ENCODE measurements at places on chromosomes 16 and 17.

DNA sequence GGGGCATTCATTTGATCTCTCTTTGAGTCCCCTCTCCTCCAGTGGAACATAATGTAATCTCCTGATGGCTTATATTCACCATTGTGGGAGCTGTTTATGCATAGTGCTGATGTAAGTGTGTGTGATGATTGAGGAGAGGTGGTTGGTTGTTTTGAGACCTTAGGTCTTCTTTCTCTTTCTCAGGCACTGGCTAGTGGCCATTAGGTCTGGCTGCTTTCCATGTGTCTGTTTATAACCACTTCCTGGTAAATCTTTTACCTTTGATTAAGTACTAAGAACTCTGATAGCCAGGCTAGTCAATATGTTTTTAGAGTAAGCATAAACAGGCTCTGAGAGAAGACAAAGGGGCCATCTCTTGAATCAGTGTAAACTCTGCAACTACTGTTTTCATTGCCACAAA lies 27.9 kb downstream of the VAT1L start:
- no peak for DNase-seq

DNA sequence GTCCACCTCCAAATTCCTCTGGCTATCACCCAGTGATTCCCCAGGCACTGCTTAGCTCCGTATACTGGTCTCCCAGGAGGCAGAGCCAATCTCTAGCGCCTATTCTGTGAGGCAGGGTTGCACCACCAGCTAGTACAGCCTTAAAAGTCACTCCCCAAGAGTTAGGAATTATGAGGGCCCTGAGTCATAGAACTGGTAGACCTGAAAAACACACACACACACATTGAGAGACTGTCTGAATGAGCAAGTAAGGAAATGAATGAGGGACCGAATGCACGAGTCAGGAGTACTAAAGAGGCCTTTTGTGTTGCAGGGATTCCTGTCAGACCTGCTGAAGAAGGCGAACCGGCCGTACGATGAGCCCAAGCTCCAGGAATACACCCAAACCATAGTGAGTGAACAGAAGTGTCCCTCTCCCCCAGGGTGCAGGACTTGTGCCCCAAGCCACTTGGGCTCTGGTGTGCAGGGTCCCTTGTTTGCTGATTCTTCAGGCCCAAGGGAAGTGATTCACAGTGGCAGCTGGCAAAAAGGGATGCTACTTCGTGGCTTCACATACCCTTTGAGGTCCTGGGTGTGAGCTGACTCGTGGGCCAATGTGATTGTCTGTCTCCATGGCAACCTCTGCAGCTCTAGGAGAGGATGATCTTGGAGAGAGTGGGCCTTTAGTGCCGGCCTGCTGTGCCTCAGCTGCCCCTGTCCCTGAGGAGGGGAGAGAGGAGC lies 24.7 kb downstream of the CALB2 start:
- no peak for DNase-seq

DNA sequence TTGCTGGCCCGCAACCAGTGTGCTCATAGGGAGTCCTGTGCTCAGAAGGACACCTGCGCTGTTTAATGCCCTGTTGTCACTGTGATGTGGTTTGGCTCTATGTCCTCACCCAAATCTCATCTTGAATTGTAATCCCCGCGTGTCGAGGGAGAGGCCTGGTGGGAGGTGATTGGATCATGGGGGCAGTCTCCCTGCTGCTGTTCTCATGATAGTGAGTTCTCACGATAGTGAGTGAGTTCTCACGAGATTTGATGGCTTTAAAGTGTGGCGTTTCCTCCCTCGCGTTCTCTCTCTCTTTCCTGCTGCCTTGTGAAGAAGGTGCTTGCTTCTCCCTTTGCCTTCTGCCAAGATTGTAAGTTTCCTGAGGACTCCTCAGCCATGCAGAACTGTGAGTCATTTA lies 66.8 kb downstream of the AKAP1 start:
- DNase-seq: no peak

GRCh38 chr17:20223808-20224328 lies 214.7 kb downstream of the SPECC1 start:
- no peak for DNase-seq

DNA sequence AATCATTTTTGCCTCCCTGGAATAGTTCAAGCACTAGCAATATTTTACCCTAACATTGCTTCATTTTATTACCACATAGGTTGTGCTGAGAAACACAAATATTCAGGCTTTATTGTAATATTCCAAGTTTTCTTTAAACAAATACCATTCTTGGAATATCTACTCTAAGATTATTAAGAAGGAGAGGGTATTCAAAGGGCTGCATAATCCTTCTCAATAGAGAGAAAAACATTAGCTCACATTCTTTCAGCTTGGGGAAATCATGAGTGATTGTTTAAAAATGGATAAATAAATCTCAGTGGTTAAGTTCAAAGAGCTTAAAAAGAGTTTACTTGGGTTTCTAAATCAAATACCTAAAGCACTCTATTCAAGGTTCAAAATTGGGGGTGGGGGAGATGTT lies 111.9 kb upstream of the CORO6 start:
- no peak for DNase-seq

DNA sequence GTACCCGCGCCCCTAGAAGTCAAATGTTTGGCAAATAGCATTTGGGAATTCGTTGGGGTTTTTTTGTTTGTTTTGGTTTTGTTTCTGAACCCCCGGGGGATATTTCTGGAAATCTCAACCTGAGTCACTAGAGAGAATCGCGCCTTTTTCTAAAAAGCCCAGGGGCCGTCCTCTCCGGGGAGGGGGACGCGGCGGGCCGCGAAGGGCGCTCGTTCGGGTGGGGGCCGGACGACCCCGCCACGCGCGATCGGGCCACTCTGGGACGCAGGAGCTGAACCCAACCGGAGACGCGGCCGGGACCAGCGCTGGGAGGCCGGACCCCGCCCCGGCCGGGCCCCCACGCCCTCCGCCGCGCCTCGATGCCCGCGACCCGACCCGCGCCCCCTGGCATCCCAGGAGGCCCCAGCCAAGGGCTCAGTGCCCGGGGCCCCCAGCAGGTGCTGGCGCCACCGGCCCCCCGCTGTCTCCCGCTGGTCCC lies 302 bp downstream of the LITAF start:
- DNase-seq: no peak

GRCh38 chr16:1863681-1864460 lies 8.1 kb downstream of the MEIOB start:
- no peak for DNase-seq

- DNase-seq: no peak
Observed at GRCh38 chr17:1769822-1770477, 8.1 kb downstream of the SERPINF1 start.

- DNase-seq: no peak
Observed at GRCh38 chr16:34803683-34804416, 1344.4 kb downstream of the TP53TG3F start.

GRCh38 chr17:79539944-79540705 lies 70.7 kb downstream of the RBFOX3 start:
- DNase-seq: no peak

GRCh38 chr17:58158181-58158580 lies 8.6 kb upstream of the OR4D2 start:
- no peak for DNase-seq

All from HL-60 (cell line).